ENCODE measurements at places on chromosomes 11 and 22. TPM values are rescaled to one million over a fixed set of nuclear protein-coding genes. Genes with fewer than 3 reads are reported as not detected.

DNA sequence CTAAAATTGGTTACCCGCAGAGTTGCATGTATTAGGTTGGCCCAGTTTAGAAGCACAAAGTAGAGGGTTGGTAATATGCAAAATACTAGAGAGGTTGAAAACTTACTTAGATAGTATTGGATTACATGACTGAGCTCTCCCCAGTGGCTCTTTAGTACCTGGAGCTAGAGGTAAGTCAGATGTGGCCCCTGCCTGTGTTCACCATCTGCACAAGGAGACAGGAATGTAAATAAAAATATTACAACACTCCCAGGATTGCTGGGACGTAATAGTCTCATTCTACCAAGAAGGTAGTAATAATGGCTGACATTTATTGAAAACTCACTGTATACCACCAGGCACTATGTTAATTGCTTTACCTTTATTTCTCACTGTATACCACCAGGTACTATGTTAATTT lies 129.6 kb downstream of the SLC17A6 start:
- no peak for DNase-seq

Gene EIF3L
- 505 TPM for total RNA-seq

DNA sequence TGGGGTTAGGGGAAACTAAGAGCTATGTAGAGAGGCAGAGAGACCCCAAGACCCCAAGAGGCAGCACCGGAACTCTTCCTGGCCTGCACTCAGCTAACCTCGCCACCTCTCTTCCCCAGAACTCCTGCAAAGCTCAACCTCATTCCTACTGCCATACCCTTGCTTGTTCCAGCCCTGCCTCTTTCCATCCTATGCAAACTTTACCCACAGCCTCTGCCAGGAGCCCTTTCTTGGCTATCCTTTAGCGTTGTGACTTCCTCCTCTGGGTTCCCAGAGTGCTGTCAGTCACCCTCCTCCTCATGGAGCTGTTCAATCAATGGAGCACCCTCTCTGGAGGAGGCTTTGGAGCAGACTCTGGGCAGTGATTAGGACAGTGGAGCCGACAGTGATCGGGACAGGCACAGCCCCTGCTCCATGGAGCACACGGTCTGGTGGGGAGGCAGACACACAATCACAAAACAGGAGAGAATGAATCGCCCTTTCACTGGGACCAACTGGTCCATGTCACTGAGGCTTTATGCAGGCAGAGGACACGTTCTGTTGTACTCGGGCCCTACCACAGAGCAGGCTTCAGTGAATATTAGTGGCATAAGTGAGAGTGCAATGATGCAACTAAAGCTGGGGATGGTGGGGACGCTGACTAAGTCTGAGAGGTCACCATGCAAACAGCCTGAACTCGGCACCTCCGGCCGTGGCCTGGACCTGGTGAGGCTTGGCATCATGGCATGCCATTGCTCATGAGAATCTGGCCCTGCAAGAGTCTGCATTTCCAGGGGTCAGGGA lies 24.6 kb upstream of the P2RY2 start:
- peak; percentile 43 for DNase-seq

Gene CHRNA10
- total RNA-seq, result 2.5 TPM

DNA sequence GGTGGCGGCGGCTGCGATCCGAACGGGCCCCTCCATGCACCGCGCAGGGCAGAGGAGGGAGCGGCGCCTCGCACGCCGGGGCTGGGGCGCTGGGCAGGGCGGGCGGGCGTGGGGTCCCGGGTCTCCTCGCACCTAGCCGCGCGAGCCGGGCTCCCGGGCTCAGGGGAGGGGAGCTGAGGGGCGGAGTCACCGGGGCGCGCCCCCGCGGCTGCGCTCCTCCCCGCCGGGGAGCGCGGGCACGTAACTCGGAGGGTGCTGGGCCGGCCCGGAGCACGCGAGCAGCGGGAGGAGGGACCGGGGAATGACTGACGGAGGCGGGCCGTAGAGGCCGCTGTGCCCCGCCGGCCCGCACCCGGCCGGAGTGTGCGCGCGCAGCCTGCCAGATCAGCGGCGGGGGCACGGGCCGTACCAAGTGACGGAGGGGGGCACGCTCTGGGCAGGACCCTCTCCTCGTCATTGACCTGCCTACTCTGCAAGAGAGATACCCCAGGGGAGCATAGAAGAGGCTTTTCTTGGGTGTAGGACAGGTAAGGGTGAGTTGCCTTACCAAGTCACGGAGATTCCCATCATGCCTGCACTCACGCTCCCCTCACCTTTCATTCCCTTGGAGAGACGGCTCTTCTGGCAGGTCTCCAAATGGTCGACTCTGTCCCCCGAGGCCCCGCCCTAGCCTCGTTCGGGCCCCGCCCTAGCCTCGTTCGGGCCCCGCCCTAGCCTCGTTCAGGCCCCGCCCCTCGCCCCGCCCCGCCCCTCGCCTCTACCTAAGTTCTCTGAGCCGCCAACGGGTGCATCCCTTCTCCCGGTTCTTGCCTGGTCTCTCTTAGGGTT lies at the start of gene CDON:
CDON (minus strand) TSS at position 188 of the 828 bp plus-strand sequence. CDS start 39,390 bp downstream, outside the sequence.
- DNase-seq, result peak; percentile 92

DNA sequence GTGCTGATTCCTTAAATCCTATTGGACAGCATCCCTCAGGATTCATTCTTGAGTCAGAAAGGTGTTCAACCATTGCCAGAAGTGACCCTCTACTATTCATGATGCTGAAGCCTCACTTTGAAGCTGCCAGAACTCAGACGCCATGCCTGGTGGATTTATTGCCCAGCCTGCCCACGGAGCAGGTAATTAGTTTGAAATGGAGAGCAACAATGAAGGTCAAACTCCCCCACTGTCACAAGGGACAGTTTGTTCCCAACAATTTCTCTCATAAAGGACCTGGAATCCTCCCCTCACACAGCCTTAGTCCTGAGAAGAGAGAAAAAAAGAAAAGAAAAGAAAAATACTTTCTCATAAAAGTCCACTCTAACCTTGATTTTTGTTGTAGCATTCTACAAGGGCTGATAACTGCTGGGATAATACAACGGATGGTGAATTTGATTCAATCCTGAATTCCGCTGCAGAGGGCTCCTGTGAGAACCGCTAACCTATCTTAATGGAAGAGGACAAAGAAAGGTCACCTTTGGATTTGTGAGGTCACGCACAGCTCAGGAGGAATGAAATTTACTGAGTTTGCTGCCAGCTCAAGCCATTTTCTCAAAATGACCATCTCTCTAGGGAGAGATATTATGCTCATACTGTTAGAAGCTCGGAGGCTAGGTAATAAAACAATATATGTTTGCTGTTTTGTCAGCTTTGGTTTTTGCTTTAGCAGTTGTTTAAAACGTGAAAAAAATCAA lies 161.6 kb upstream of the SYN3 start:
- no peak for DNase-seq

- DNase-seq, result no peak
Observed at GRCh38 chr11:98589967-98590366, 430.8 kb upstream of the CNTN5 start.

Gene DRG1
- 84.8 TPM for total RNA-seq

GRCh38 chr11:120652705-120653335 lies 141.3 kb downstream of the GRIK4 start:
- DNase-seq, result peak; percentile 35

DNA sequence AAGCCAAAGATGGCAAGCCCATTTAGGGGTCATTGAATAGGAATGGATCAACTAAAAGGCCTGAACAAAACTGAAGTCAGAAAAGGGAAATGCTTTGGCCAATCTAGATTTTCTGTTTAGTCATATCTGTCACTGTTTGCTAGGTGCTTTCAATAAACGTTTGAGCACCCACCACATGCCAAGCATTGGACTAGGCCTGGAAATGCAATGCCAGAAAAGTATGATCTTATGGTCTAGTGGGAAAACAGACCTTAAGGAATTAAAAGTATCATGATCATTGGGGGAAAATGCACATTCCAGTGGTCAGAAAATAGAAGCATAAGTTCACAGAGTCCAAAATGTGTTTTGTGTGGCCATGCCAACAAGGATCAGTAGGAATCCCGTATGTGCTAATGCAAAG lies 76.8 kb upstream of the BIRC3 start:
- DNase-seq, result no peak

Gene DUSP8
- total RNA-seq, result 17.6 TPM

DNA sequence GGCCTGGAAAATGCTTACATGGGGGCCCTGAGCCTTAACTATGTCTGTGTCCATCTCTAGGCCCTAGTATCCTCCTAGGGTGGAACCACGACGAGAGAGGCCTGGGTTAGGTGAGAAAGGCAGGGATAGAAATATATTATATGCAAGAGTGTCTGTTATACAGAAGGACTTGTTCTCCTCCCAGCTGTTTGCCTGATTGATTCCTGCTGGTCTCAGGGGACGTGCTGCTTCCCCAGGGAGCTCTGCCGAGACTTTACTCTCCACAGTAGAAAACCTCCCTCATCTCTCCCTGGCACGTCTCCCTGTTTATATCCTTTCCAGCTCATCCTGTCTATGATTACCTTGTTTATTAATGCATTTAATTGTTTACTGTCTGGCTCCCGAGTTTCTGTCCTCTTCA lies 132.6 kb downstream of the MIAT start:
- no peak for DNase-seq

DNA sequence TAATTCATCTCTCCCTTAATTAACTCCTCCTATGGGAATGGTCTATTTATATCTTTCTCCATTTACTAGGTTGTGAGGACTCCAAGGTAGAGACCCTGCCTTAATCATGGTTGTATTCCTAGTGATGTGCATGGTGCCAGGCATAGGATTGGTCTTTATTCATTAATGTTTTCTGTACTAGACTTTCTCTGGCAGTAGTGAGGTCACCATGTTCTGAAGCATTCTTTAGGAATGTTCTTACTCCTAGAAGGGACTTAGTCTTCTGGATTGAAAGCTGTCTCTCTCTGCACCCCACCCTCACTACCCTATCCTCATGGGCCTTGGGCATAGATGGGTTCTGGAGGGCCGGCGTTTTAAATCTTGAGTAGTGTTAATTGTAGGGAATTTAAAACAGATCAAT lies 10.6 kb upstream of the INSC start:
- no peak for DNase-seq

Gene C11orf21
- not detected for total RNA-seq

DNA sequence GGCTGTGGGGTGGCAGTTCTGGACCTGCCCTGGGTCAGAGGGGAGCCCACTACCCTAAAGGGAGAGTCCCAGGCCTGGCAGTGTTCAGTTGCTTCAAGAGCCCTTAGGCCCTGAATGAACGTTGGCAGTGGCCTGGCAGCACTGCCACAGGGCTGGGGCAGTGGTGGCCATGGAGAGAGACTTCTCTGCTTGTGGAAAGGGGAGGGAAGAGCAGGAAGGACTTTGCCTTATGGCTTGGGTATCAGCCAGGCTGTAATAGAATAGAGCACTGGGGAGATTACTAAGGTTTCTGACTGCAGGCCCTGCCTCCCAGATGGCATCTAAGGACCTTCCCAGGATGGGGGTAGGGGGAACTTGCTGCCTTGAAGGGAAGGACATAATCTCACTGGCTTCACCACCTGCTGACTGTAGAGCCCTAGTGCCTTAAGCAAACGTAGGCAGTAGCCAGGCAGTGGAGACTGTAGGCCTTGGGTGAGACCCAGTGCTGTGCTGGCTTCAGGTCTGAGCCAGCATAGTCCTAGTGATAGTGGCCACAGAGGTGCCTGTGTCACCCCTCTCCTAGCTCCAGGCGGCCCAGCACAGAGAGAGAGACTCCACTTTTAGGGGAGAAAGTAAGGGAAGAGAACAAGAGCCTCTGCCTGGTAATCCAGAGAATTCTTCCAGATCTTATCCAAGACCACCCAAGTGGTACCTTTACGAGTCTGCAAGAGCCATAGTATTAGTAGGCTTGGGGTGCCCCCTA lies 27.6 kb downstream of the PLA2G6 start:
- no peak for DNase-seq

DNA sequence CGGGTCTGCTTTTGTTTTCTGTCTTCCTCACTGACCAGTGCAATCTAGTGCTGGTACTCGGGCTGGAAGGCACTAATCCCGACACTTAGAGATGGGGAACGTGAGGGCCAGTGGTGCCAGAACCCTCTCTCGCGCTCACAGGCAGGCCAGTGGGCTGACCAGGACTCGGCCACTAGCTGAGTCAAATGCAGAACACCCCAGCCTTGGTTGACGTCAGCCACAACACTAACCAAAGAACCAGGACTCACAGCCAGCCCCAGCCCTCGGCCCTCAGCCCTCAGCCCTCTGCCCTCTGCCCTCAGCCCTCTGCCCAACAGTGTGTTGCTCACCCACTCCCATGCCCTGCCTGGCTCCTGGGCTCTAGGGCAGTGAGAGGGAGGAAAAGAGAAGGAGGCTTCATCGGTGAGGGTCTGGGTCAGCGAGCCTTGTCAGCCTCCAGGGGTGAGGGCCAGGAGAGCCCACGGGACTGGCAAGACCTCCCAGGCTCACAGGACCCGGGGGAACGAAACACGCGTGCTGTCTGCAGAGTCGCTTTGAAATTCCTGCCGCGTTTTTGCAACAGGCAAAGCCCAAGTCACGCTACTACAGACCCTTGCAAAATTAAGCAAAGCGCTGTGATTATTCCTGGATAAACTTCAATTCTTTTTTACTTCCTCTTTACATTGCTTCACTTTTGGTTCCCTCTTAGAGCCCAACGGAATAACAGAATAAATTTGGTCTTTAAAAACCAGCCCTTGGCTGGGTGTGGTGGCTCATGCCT lies 27.5 kb downstream of the KIAA0930 start:
- DNase-seq, result peak; percentile 39

GRCh38 chr22:17866127-17866526 lies 91.9 kb upstream of the BID start:
- no peak for DNase-seq

- DNase-seq, result no peak
Observed at GRCh38 chr11:72727521-72727920, 24.7 kb downstream of the ARAP1 start.

GRCh38 chr11:110392056-110392455 lies 37.7 kb upstream of the FDX1 start:
- DNase-seq, result no peak

DNA sequence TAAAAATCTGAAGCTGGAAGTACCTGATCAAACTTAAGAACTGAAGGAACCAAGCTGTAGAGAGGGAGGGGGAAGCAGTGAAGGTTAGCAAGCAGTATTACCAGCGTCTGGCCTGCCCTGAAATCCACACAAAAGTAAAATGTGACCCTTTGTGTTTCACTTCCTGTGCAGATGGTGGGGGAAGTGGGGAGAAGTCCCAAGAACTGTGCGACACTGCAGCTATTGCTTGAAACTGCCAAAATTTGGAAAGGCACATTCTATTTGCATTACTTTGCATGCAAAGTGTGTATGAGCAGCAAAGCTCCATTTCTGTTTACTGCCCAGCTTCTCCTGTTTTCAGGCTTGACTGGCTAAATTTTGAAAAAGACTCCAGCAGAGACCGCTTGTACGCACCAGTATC lies 72.1 kb upstream of the BMAL1 start:
- DNase-seq, result no peak

Gene DGCR6
- total RNA-seq, result 1.7 TPM

- peak; percentile 100 for DNase-seq
Observed at GRCh38 chr11:36149538-36150242, 139.5 kb downstream of the COMMD9 start.
